NCI-H1436 treated with DMSO at 0.1 percent for 48 hours (cell line): ENCODE measurements at places on chromosomes 1 and 21.

GRCh38 chr1:229537894-229538293 lies 20.6 kb downstream of the ABCB10 start:
- no peak for DNase-seq

DNA sequence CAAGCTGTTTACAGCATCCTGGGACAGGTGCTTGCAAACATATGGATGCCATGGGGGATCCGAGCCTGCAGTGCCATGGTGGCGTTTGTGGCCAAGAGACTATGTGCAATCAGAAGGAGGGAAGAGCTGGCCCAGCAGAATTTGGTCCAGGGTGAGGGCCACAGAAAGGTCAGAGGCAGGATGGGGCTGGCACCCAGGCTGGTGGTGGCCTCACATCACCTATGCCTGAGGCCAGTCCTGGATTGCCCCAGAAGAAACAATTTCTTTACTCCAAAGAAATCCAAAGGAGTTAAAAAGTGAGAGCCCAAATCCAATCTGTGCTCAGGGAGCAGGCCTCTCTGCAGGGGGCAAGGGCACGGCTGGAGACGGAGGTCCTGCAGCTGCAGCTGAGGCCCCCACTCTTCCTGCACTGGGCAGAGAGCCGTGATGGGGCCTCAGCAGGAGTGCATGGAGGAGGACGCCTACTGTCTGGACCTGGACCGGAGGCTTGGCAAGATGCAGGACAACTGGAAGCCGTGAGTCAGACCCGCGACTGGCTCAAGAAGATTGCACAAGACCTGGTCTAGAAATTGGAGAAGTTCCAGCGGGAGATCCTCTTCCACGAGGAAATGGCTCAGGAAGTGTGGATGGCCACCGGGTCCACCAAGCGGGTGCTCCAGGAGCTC lies 163.5 kb downstream of the RYR2 start:
- DNase-seq, result no peak

DNA sequence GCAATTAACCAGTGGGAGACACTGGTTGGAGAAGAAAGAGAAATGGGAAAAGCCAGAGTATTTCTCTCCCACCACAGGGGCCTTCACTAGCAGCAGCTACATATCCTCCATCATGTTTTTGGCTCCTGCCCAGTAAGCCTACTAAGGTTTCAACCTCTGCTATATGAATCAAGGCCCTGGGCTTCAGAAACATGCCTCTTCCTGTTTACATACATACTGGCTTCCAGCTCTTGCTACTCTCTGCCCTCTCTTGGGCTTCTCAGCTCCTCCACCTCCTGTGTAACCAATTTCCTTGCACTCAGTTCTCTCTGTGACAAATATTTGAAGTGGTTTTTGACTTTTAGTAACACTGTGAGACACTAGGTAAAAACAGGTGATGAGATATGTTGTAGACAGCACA lies 80.8 kb downstream of the LRRC7 start:
- no peak for DNase-seq

- DNase-seq, result no peak
These were observed 57.0 kb upstream of the CACYBP start for GRCh38 chr1:174942547-174943255.

GRCh38 chr1:153789478-153790034 lies 14.3 kb downstream of the SLC27A3 start:
- DNase-seq, result no peak

GRCh38 chr1:117537291-117537920 lies 68.4 kb upstream of the TENT5C start:
- no peak for DNase-seq

- no peak for DNase-seq
These were observed 95.1 kb downstream of the BARHL2 start for GRCh38 chr1:90621986-90622385.

- no peak for DNase-seq
These were observed 8.6 kb upstream of the CALML6 start for GRCh38 chr1:1906185-1907097.

GRCh38 chr1:53766831-53767405 lies 28.0 kb upstream of the GLIS1 start:
- no peak for DNase-seq

DNA sequence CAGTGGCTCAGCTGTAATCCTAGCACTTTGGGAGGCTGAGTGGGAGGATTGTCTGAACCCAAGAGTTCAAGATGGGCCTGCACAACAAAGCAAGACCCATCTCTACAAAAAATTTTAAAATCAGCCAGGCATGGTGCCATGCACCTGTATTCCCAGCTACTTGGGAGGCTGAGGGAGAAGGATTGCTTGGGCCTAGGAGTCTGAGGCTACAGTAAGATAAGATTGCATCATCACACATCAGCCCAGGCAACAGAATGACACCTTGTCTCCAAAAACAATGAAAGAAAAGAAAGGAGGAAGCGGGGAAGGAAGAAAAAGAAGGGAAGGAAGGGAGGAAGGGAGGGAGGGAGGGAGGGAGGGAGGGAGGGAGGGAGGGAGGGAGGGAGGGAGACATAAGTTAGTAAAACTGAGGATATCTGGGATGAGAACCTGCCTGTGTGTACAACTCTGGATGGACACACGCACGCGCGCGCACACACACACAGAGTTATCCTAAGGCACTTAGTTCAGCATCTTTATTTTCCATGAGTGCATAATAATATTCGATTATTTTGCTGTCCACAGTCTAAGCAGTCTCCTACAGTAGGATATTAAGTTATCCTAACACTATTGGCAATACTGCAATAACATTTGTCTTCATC lies 92.9 kb upstream of the LBR start:
- DNase-seq, result no peak

GRCh38 chr1:183632114-183632513 lies 3.5 kb downstream of the ARPC5 start:
- no peak for DNase-seq
